DMS53 (cell line): ENCODE measurements at places on chromosomes 5 and 9.

DNA sequence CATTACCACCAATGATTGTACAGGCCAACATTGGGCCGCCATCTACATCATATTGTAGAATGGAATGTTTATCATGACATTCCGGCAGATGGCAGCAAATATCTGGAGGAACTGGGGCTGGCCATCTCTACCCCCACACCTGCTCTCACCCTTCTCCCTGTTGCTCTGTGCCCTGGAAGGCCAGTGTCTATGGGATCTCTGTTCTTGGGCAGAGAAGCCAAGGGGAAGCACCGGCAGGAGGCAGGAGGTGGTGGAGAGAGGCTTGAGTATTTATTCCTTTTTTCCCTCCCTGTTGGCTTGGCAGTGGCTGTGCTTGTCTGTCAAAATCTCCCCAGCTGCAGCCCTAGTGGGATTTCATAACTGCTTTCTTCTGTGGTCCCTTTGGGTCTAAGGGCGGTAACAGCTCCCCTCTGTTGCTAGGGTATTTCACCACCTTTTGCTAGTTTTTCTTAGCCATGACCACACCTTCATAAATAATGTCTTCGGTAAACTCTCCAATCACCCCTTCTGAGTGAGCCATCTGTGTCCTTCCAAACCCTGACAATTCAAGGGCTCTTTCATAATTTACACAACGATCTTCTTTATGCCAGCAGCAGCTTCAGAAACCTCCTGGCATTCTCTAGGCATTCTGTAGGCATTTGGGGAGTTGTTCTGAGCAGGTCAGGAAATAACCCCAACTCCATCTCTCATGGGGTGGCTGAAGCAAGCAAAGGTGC lies 225.8 kb downstream of the MELK start:
- DNase-seq, result peak; percentile 81

DNA sequence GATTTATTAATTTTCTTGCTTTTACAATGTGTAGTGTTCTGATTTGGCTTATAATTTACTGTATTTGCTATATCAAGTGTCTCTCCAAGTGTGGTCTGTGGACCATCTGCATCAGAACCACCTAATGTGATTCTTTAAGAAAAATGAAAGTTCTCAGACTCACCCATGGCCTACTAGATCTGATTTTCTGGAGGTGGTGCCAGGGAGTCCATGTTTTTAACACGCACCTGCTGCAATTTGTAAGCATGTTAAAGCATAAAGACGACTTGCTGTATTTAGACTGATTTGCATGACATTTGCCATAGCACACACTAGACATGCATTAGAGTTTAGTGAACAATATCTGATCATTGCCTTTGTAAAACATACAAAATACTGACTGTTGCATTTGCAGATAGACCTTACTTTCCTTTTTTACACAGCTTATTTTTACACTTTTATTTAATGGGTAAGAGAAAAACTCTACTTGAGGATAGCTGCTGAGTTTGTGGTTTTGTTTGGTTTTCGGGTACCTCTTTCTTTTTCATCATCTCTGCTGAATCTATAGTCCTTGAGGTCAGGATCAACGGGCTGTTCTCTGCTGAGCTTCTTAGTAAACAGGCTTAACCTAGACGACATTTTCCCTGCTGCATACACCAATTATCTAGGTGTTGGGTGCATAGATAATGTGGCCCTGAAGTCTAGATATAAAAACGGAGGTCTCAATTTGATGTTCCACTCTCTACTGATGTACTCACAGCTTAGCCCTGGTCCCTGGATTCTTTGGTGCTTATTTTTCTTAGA lies 138.0 kb upstream of the ZNF366 start:
- no peak for DNase-seq

DNA sequence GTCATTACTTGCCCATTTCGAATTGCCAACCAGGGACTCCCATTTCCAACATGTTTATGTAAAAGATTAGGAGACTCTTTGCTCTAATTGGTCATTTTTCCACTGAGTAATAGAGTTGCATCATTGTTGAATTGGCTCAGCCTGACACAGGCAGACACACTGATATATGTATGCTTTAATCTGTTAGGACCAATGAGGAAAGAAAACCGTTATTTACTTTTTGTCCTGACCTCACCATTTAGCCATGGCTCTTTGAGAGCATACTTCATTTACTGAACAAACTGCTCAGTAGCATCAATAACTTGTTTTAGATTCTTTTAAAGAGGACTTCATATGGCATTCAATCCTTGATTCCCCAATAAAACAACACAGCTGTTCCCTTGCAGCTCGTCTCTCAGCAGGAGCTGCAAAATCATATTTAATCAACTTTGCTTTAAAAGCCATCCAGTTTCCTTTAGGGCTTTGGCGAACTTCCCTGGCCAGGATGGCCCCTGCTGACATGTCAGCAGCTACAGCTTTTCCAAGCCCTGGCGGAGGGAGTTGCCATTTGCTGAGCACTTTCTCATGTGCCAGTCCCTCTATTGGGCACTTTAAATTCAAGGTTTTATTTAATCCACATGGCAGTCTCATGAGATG lies 251.5 kb upstream of the TNC start:
- peak; percentile 13 for DNase-seq

GRCh38 chr5:178428341-178429155 lies 161.6 kb downstream of the COL23A1 start:
- DNase-seq, result no peak

DNA sequence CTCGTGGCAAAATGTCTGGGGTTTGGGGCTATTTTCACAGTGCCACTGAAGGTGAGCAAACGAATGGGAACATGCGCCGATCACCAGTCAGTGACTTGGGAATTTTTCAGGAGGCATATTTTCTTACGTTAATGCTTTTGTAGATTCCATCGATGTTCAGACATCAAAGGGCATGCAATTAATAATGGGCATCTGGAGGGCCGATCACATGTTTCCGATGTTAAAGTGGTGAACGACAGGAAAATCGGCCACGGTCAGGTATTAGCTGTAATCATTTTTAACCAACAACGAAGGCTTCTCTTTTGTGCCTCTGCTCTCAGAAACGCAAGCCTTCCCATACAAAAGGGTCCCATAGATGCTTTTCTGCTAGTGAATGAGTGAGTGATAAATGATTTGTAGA lies 155.0 kb upstream of the PITX1 start:
- peak; percentile 72 for DNase-seq

DNA sequence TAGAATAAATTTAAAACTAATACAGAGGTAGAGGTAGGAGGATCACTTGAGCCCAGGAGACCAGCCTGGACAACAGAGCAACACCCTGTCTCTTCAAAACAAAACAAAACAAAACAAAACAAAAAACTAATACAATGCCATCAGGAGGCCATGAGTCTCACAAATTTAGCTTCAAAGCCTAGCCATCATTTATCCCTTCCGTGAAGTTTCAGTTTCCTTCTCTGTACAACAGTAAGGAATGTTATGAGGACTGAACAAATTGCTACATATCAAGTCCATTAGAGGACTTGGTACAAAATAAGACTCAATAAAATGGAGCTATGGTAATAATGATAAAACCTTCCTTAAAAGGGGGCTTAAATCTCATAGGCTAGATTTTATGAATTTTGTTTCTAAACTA lies 60.8 kb downstream of the MAPKAP1 start:
- no peak for DNase-seq

- DNase-seq, result peak; percentile 85
Measured at GRCh38 chr9:117411547-117411946, 3.3 kb downstream of the ASTN2 start.

DNA sequence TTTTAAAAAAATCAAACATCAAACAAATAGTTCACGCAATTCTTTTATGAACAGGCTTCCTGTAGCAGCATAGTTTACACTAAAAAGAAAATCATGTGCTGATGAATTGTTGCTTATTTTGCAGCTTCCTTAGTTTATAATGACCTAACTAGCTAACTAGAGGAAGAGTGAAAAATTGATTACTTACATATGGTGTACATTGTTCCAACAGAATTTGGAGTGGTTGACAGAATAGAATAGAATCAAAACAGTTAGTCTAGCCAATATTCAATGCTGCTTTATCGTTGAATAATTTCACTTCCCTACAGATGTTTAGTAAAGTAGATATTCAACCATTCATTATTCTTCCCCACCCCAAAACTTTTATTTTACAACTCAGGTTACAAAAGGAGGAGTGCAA lies 4.2 kb downstream of the NMUR2 start:
- DNase-seq, result no peak

- DNase-seq, result no peak
Measured at GRCh38 chr5:24788829-24789514, 144.2 kb upstream of the CDH10 start.

GRCh38 chr9:68631811-68632210 lies 73.2 kb upstream of the PIP5K1B start:
- peak; percentile 8 for DNase-seq

- no peak for DNase-seq
Measured at GRCh38 chr9:133948131-133948530, 44.0 kb downstream of the VAV2 start.
